AG09319 (cell line): ENCODE measurements at places on chromosomes 7 and 10.

GRCh38 chr7:54955696-54956420, 63.0 kb upstream of the EGFR start:
- DNase-seq, result no peak

DNA sequence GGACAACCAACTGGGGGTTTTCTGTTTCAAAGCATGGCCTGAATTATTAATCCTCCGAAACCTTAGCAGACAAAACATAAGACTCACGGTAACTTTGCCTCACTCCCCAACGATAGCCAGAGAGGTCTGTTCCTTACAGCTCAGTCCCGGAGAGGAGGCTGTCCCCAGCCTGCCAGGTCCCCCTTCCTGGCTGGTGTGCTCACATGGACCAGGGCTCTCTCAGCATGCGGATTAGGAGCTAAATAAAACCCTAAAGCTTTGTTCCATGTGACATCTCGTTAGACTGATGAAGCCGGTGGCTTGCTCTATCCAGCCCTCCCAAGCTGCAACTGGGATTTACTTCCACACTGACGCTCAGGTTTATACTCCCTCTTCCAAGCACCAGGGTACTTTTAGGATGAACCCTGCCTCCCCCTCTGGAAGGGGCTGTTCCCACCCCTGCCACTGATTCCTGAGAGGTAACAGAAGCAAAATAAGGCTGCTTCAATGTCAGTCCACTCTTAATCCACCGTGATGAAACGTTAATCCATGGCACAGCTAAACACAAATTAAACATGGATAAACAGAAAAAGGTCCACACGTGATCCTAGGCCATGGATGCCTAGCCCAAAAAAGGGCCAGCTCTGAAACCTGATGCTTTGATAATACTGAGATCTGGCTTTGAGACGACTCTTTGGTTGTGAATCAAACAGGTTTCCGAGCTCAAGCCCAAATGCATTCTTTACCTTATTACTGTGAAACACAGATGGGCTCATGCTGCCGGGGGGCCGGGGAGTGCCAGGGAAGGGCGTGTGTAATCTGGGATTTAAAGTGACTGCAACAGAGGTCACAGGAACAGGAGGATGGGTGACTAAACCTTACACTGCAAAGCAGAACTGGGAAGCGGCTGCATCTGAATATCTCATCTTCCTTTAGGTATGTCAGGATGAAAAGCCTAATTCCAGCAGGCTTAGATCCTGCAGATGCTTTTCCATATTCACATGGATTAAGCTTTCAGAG, 86.2 kb downstream of the ZRANB1 start:
- DNase-seq, result no peak

DNA sequence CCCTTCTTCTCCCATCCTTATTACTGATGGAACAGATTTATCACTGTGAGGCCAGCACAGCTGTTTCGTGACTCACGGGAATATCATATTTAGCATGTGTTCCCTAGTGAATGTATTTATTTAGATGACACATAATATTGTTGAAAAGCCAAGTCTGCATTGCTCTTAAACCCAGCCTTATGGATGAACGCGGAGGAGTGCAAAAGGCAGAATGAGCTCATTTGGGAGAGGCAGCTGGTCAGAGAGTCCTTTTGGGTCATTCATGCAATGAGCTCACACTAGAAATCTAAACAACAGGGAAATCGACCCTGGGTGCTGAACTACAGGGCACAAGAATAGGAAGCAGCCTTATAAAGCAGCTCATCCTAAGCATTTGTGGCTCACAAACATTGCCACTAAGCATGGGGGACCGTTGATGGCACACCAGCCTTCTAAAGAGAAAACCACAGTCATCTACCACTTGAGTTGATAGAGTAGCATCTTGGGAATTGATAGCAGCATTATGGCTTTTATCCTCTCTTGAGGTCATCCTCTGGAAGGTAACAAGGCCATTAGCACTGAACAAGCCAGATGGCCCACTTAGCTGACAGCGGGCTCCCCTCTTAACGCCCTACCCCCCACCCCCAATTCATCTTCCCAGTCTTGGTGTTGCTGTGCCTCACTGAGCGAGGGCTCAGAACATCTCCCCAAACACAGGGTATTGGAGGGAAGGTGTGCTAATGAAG, 32.9 kb upstream of the SDK1 start:
- DNase-seq, result peak; percentile 59

GRCh38 chr7:80609751-80610150, 28.7 kb upstream of the CD36 start:
- DNase-seq, result no peak

- peak; percentile 3 for DNase-seq
Observed at GRCh38 chr7:156475666-156476065, 164.9 kb upstream of the RNF32 start.

DNA sequence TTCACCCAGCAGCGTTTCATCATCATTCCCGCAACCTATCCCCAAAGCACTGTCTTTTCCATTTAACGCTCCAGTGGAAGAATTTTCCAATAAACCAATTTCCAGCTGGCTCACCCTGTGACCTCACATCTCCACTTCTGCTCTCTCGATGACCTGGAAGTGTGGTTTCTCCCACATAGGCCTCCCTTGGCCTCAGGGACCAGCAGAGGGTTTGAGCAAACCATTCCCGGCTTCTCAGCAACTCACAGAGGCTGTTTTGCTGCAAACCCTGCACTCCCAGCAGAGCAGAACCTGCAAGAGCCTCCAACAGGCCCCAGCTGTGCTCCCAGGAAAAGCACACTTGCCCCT, 523.0 kb upstream of the FOXK1 start:
- DNase-seq, result no peak

DNA sequence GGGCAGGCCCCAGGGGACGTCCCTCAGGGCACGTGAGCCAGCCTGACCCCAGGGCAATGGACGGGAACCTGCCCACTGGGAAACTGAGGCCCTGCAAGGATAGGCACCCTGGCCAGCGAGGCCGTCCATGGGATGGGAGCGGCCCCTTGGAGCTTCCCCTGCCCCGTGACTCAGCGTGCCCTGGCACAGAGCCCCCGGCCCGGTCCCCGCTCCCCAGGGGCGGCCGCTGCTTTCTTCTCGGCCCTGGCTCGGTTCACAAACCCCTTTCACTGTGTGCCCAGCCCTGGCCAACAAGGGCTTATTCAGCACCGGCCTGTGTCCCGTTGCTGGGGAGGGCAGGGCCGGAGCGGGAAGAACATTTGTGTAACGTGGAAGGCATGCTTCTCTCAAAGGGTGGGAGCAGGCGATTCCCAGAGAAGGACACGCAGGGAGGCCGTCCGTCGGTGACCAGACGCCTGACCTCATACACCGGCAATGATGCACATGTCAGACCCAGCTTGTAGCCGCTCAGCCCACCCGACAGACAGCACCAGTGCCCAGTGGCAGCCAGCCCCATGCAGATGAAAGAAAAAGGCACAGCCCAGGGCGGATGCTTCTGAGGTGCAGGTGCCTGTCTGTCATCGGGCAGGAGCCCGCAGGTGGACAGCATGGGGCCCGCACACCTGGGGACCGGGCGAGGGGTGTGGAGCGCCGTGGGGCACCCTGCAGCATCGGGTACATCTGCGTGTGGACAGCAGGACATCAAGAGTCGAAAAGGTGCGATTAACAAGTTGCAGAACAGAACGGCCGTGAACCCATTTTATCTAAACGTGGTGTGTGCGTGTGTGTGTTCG, 94.5 kb downstream of the PDGFA start:
- DNase-seq, result no peak

GRCh38 chr10:90817128-90817889, 40.5 kb downstream of the HTR7 start:
- no peak for DNase-seq

DNA sequence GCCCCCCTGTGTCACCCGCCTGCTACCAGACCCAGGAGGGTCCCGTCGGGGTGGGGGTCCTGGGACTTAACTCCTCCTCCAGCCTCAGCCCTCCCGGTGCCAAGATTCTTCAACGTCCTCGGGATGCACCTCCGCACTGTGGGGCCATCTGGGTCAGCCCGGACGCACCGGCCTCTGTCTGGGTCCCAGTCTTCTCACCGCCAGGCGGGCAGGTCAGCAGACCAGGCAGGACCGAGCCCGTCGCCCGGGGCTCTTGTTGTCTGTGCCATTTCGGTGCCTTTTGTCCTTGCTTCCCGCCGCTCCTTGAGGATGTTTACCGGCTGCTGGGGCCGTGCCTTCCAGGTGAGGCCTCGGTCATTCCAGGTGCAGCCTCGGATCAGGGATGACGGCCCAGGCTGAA, 32.1 kb upstream of the PSMG3 start:
- DNase-seq, result no peak

DNA sequence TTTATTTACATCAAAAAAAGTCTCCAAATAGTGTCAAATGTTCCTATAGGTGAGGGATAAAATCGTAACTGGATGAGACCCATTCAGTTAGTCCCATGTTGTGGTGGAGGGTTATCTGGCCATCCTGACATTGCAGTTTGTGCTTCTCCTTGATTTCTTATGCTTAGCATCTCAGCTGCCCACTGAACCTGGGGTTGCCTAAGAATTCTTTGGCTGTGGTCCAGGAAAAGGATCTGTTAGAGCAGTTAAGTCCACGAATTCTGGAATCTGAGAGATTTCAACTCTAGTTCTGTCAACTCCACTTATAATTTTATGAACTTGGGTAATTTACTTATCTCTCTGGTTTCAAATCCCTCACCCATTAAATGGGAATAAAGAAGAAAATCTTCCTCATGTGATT, 1673.4 kb downstream of the REEP3 start:
- no peak for DNase-seq

DNA sequence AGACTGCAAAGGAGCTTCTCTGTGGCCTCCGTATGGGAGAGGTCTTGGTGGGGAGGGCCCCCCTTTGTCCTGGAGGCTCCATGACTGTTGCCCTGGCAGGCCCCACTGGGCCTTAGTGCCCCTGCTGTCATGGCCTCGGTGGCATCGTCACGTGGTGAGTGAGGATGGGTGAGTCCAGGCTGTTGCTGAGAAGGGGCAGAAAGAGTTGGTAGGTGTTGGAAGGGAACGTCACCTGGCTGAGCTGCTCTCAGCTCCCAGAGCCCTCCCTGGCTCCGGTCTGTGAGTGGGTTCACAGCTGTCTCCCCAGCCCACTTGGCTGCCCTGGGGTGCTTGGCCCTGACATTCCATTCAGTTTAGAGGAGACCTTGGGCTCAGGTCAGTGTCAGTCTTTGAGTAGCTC, 16.1 kb downstream of the SFRP5 start:
- no peak for DNase-seq

DNA sequence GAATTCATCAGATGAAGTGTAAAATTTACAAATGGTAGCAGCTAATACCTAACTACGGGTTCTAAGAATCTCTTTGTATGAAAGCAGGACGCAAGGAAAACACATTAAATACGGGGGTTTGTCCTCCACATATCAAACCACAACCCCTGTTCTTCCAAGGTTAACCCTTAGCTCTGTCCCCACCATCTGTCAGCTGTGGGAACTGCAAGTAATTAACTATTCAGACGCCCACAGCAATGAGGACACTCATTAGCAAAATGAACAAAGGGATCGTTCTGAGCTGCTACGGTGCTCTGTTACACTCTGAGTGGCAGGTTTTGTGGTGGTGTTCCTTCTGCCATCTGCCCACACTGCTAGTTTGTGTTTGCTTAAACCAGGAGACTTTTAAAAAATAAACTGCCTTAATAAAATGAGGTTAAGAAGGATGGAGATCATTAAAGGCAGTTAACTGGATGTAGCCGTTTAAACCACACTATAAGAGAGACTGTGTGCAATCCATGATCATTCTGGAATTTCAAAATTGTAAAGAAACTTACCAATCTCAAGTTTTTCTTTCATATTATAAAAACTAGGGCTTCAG, 51.4 kb downstream of the C10orf67 start:
- DNase-seq, result no peak

- DNase-seq, result peak; percentile 16
Observed at GRCh38 chr10:62916141-62916603, 100.0 kb upstream of the EGR2 start.

- DNase-seq, result no peak
Observed at GRCh38 chr10:112369495-112370423, 4.2 kb upstream of the ACSL5 start.

- no peak for DNase-seq
Observed at GRCh38 chr7:75984130-75985008, 10.0 kb downstream of the TMEM120A start.

GRCh38 chr10:99435986-99436638, 5.7 kb upstream of the GOT1 start:
- DNase-seq, result peak; percentile 5

GRCh38 chr7:114874170-114874569, 47.7 kb upstream of the MDFIC start:
- no peak for DNase-seq

- no peak for DNase-seq
Observed at GRCh38 chr10:20202337-20202736, 386.1 kb downstream of the PLXDC2 start.

GRCh38 chr10:14995964-14996565, 36.9 kb downstream of the MEIG1 start:
- no peak for DNase-seq

DNA sequence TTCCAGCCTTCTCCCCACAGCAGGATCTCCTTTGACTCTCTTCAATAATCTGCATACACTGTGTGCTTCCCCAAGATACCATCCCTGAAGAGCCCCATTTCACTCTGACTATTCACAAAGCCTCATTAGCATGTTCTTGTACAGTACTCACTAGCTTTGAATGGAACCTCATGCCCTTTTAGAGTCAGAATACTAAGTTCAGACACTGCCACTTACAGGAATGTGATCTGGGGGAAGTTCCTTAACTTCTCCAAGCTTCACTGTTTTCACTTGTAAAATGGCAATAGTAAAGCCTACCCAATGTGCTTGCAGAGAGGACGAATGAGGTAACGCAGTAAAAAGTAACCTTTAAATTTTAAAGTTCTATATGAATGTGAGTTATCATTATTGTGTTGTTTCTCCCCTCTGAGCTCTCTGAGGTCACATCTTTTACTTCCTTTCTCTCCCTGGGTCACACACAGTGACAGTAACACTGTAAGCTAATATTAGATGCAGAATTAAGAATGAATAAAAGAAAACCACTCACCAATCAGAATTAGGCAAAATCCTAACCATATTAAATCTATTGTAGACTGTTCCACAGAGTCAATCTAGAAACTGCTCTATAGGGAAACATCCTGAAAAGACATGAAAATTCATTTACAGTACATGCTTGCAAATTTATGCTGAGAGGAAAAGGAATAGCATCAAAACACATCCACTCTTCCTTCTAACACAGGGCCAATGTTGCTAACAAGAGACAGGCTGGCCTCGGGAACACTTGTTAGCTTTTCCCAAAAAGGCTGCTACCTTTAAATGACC, 64.2 kb upstream of the IL6 start:
- DNase-seq, result no peak

GRCh38 chr7:51114501-51114900, 202.1 kb downstream of the COBL start:
- DNase-seq, result no peak

GRCh38 chr7:41709621-41710020, 6.7 kb upstream of the INHBA start:
- no peak for DNase-seq

- DNase-seq, result no peak
Observed at GRCh38 chr10:60883187-60883586, 60.8 kb downstream of the RHOBTB1 start.

- DNase-seq, result no peak
Observed at GRCh38 chr10:88851706-88852105, at the start of gene ANKRD22. Gene ANKRD22 (minus strand): TSS chr10:88851844. CDS start chr10:88851607, 237 bp downstream.

GRCh38 chr7:107138696-107139420, 29.9 kb upstream of the HBP1 start:
- DNase-seq, result no peak
